ENCODE measurements at places on chromosomes 5 and 9.

DNA sequence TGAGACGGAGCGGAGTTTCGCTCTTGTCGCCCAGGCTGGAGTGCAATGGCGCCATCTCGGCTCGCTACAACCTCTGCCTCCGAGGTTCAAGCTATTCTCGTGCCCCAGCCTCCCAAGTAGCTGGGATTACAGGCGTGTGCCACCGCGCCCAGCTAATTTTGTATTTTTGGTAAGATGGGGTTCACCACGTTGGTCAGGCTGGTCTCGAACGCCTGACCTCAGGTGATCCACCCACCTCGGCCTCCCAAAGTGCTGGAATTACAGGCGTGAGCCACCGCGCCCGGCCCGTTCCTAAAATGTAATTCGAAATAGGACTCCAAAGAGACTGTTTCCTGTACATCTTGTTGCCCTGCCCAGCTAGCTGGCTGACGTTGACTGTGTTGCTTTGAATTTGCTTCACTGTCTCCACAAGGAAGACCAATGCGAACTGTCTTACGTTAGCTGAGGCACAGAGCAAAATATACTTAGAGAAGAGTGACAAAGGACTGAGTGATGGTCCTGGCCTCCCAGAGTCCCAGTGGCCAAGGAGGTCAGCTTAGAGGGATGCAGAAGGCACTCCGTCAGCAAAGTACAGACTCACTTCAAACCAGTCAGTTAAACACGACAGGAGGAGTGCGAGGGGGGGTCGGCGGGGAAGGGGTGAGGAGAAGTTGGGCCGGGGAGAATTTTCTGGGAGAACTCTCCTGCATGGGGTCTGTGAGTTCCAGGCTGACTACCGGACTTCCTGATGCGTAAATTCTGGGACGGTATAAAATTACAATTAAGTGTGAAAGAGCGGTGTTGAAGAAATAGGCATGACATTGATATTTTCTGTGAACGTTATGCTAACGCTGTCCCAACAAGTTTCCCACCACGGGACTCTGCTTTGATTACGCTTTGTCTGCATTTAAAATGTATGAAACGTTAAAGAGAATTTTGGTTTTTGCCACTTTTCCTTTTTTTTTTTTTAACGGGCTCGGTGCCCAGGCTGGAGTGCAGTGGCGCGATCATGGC, 6.8 kb upstream of the TRIM41 start:
- no peak for DNase-seq

DNA sequence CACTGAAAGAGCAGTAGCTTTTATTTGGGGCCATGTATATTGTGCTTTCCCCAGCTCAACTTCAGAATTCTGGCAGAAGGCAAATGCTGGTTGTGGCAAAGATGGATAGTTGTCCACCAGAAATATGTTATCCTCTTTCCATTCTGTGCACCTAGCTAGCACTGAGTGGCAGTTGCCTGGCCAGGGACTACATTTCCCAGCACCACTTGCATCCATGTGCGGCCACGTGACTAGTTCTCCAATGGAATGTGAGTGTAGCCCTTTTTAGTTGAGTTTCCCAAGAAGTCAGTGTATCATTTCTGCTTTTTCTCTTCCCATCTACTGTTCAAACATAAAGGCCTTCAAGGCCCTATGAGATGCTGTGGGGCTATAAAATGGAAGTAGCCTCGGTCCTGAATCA, 354.0 kb upstream of the CLINT1 start:
- no peak for DNase-seq

GRCh38 chr9:2453701-2454100, 167.9 kb upstream of the VLDLR start:
- no peak for DNase-seq

GRCh38 chr5:23332650-23333251, 174.7 kb upstream of the PRDM9 start:
- DNase-seq = no peak

GRCh38 chr9:112120439-112120925, 54.6 kb downstream of the SUSD1 start:
- DNase-seq = no peak

DNA sequence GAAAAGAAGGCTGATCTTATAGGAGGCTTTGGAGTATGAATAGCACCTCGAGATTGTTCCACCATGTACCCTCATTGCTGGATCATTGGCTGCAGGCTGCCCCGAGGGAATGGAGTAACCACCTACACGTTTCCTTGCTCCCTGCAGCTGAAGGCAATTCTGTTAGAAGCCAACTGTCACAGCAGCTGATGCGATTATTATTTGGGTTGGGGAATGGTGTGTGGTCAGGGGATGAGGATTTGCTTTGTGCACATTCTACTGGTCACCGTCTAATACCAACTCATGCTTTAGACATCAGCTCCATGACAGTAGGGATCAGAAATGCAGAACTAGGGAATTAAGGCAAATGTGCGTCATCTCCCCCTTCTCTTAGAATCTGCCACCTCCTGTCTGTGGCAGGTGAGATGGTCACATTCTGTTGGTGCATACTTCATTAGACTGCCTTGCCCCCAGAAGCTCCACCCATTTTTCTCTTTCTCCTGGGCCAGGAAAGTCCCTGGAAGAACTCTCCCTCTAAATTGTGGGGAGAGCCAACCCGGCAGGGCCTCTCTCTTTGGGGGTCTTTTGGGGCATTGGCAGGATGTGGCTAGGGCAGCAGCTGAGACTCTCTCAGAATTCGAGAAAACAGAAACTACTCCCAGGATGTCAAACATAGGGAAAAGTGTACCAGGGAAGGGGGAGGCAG, 32.8 kb downstream of the NEUROG1 start:
- DNase-seq = no peak

DNA sequence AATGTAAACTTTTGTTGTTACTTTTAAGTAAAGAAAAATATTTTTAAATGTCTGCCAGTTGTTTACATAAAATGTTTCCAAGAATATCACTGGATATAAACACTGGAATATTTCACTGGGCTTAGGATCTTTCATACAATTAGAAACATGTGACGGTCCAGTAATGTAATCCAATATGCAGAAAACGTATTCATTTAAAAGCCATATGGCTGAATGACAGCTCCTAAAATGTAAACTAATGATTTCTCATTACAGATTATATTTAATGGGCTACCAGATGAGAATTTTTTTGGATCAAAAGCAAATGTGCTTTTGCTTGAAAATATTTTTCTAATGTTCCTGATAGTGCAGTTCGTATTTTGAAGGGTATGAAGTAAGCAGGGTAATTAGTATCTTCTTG, 124.3 kb downstream of the TTC39B start:
- no peak for DNase-seq

- DNase-seq = no peak
Observed at GRCh38 chr5:141961466-141961865, 3.5 kb upstream of the PCDH12 start.

DNA sequence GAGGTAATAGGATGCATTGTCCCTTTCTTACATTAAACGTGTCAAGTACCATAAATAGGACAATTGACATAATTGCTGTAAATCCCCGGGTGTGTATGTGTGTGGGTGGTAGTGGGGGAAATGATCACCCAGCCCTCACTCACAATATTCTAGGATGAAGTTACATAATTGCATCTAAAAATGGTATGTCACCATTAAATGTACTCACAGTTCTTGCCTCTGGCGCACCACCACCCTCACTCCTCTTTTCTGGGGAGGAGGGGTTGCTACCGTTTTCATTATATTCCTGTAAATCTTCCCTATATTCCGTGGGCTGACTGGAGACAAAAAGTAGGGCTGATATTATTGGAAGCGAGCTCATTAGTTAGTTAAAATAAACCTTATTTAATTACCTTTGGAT, 563.8 kb downstream of the TLR4 start:
- DNase-seq = no peak

DNA sequence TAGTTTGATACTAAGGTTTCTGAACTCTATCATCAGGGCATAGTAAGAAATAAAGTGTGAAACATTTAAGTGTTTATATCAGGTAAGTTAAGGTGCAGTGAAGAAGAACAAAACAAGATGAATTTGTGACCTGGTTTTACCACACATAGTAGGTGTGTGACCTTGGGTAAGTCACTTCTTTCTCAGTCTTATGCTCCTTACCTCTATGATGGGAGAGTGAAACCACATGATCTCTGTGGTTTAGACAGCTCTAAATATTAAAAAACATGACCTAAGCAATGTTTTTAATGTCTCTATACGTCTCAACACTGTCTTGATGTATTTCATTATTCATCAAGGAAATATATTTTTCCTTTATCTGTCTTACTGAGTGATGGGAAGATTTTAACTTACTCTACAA, 629.6 kb upstream of the DMAC1 start:
- DNase-seq = no peak

DNA sequence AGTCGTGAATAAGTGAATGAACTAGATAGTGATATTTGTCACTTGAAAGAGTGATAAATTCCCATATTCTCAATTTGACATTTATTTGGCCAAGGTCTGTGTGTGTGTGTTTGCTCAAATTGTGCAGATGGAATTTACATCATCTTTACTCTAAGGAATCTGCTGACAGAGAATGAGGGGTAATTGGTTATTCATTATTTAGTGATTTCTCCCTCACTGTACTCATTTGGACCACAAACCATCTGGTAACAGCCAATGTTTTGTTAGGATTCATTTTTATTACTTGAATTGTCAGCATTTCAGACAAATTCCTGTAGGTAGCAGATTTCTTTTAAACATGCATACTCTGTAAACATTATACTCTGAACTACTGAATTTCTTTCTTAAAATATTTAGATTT, 15.6 kb downstream of the VCAN start:
- no peak for DNase-seq

DNA sequence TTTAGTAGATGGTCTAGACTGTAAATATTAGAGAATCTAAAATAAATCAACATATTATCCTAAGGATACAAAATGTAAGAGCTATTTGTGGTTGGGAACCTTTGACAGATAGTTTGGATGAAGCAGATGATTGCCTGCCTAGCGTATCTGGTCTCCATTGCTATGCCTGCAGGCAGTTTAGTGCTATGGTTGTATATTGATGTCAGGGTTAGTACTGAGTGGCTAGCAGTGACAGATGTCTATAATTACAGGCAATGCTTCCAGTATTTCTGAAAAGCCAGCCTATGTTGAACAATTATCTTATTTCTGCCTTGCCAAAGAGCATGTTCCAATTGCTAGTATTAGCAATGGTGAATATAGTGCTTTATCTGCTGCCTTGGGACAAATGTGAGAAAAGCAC, 151.3 kb upstream of the TLX3 start:
- no peak for DNase-seq

DNA sequence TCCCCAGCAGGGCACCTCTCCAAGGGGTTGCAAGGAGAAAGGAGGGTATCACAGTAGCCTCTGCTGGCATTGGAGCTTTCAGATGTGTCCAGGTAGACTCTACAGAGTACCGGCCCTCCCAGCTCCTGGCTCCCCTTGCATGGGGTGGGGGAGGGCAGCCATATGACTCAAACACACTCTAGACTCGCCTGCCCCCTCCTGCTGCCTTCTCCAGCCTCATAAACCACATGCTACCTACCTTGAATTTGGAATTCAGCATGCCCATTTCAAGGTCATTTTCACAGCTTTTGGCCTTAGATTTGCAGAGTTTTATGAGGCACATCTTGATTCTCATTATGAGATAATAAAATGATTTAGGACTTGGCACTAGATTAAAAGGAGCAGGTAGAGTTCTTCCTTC, 32.8 kb upstream of the SMIM32 start:
- DNase-seq = no peak

- DNase-seq = peak; percentile 66
Observed at GRCh38 chr5:154478224-154478565, at the start of gene HAND1. Gene HAND1 (minus strand): TSS chr5:154478227. CDS start chr5:154478008, 219 bp downstream.

- DNase-seq = no peak
Observed at GRCh38 chr9:121491111-121491510, 8.5 kb downstream of the GGTA1 start.

DNA sequence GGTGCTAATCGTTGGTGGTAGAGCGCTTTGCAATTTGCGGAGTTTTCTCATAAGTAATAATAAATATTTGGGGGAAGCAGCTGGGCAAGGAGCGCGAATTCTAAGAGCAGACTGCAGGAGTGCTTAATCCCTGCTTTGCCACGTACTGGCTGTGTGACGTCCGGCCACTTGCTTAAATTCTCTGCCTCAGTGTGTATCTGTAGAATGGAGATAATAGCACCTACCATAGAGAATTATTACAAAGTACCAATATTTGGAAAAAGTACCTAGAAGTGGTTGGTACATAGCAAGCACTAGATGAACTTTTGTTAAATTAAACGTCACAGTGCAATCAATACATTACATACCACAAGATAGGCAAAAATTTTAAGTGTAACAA, 598 bp upstream of the TMED7 start:
- DNase-seq = peak; percentile 35

GRCh38 chr5:138615461-138615860, 40.3 kb upstream of the HSPA9 start:
- no peak for DNase-seq

GRCh38 chr9:122518226-122518625, 715 bp upstream of the OR1J4 start:
- no peak for DNase-seq

- DNase-seq = no peak
Observed at GRCh38 chr5:178385496-178385890, 152.9 kb upstream of the PHYKPL start.

DNA sequence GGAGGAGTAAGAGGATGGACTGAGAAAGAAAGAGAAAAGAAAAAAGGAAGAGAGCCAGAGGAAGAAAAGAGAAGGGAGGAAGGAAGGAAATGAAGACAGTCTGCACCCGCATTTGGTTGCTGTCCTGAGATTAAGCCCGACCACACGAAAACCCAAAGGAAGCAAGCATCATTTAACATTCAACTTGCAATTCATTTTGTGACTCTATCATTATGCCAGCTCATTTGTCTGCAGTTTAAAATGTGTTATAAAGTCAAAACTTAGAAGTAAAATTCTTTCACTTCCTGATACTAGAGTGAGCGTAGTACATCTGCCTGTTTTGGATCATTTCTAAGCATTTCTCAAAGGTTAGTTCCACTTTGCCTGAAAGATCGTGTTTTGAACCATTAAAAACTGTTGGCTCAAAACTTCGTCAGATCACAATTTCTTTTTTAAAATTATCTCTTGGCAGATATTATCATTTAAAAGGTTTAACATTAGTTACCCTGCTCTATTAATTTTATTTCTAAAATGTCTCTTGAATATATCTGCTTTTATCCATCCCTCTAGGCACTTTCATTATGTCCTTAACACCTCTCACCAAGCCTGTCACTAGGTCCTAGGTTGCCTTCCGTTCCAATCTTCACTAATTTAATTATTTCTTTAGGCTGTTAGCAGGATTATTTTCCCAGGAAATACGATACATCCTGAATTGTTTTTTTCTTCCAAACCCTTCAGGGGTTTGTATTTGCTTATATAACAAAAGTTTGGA, 240.9 kb downstream of the TLE4 start:
- peak; percentile 23 for DNase-seq

DNA sequence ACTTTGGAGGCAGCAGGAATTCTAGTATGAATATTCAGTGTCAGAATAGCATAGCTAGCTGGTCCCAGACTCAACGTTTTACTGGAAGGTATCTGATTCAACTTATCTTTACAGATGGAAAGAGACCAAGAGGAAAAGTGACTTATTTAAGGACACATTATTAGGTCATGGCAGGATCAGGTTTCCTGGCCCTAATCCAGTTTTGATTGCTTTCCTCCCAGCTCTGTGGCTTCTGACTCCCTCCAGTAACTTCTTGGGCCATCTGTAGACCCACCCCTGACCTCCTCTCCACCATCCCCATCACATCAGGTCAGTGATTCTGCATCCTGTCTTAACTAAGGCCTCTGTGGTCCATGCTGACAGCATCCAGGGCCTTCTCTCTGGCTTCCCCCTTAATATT, 38.4 kb downstream of the SH3TC2 start:
- DNase-seq = no peak

- no peak for DNase-seq
Observed at GRCh38 chr9:72533322-72533721, 11.9 kb downstream of the TMC1 start.

- DNase-seq = peak; percentile 50
Observed at GRCh38 chr9:108640230-108640629, 215.6 kb downstream of the ACTL7B start.

GRCh38 chr5:17272111-17272510, 54.7 kb downstream of the BASP1 start:
- DNase-seq = no peak

Data from GM03348 (cell line).